ENCODE measurements at places on chromosomes 5 and 9. TPM values are rescaled to one million over a fixed set of nuclear protein-coding genes. Genes with fewer than 3 reads are reported as not detected.

The AIF1L gene
- polyA plus RNA-seq = 347 TPM

The TPM2 gene
- polyA plus RNA-seq = 146 TPM

The SLC36A2 gene
- 21.0 TPM for polyA plus RNA-seq

The ELOVL7 gene
- polyA plus RNA-seq = 20.3 TPM

The MACIR gene
- 19.8 TPM for polyA plus RNA-seq

The SH3PXD2B gene
- 33.0 TPM for polyA plus RNA-seq

The GFM2 gene
- polyA plus RNA-seq = 62.3 TPM

The CDH12 gene
- polyA plus RNA-seq = 7.5 TPM

The NUTM2G gene
- 1.1 TPM for polyA plus RNA-seq

The MSMP gene
- polyA plus RNA-seq = not detected

The TOR4A gene
- polyA plus RNA-seq = 4.5 TPM

DNA sequence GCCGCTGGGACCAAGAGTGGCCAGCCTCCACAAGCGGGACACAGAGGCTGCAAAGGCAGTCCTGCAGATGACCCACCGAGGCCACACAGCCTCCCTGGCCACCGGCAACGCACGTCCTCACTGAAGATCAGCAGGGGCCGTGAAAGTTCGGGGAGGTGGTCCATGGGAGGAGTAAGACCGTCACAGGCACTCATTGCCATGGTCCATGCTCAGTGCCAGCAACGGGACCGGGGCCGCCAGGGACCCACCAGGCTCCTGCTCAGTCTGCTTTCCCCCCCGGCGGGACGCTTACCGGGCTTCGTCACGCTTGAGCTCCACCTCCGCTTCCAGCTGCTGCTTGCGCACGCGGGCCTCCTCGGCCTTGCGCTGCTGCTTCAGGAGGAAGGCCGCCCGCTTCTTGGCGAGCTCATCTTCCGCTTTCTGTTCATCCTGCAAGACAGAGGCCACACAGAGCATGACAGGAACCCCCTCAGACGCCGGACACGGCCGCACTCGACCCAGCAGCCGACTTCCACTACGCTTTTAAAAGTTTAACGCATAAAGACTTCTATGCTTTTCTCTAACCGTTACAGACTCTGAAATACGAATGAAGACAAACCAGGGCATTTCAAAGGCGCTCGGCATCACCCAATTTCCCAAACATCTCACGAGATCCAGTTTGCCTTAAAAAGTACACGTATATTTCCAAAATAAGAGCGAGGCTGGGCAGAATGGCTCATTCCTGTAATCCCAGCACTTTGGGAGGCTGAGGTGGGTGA lies 88.4 kb downstream of the CAMSAP1 start:
- no peak for DNase-seq

DNA sequence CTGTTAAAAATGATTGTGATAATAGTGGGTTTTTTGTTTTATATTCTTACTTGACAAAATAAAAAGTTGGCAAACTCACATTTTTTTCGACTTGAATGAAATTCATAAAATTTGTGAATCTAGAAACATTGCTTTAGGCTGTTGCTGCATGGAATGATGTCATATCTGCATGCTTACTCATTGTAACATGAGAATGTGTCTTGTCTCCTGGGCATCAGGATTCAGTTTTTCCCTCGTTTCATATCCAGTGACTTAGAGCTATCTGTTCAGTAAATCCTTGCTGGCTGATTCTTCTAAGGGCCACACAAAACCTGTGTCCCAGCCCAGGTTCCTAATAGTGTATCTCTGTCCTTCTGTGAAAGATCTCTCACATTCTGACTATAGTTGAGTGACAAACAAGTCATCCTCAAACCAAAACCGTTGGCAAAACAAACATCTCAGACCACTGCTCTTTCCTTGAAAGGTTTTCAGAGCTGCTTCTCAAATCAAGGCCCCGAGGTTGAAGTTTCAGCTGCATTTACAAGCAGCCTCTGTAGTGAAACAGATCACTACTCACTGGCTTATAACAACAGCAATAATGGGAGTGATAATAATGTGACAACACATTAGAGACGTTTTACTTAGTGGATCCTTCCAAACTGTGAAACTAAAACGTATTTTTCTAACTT lies 95.0 kb downstream of the NPR3 start:
- DNase-seq = no peak

DNA sequence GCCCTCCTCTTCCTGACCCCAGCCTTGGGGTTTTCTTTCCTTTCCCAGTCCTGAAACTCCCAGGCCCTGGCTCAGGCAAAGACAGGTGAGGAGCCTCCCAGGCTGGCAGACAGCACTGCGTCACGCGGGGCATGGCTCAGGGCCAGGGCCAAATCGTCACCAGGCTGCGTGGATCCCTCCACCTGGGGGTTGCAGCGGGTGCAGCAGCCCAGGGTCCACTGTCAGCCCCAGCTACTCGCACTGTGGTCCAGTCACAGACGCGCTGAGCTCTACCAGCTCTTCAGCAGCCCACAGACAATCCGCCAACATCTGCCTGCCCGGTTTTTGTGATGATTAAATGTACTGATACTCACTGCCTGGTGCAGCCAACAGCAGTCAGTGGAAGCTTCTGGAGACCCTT lies 12.1 kb downstream of the FAM78A start:
- DNase-seq = no peak

DNA sequence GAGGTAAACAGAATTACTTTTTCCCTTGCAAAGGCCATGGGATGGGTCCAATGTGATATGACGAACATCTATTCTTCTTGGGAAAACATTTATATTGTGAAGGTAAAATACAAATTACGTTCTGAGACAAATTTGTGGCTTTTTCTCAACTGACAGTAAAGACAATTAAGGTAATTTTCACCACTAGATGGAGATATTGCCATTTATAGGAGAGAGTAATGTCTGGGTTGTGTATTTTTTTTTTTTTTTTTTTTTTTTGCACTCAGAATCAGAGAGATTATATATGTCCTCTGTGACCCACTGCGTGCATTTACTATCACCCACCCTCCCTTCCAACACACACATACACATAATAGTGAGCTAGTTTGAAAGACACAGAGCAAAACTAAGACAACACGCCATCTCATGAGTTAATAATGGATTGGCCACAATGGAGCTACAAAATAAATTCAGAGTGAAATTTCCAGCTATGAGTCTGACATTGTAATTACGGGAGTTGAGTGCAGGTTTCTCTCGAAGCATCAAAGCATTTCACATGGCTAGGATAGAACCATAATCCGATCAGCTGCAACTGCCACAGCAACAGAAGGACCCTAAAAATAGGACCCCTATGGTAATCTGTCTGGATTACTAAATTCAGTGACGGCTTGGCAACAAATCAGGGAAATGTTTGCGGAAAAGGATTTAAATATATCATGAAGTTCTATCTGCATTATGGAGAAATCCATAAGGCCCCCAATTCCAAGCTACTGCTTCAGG lies 49.2 kb downstream of the ANXA1 start:
- peak; percentile 25 for DNase-seq

DNA sequence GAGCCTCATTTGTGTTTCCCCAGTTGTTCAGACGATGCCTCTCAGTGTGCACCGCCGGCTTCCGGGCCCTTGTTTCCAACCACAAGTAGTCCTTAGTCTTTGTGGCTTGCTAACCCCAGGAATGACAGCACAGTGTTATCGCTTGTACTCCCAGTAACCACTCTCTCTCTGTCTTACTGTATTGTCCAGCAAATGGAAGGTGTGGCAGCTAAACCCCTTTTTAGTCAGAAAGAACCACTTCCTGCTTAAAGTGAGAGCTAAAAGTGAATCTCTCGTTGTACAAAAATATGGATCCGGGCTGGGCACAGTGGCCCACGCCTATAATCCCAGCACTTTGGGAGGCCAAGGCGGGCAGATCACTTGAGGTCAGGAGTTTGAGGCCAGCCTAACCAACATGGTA lies 61.3 kb downstream of the ENC1 start:
- DNase-seq = no peak

- DNase-seq = no peak
Measured at GRCh38 chr9:82949203-82949602, 113.7 kb downstream of the RASEF start.

DNA sequence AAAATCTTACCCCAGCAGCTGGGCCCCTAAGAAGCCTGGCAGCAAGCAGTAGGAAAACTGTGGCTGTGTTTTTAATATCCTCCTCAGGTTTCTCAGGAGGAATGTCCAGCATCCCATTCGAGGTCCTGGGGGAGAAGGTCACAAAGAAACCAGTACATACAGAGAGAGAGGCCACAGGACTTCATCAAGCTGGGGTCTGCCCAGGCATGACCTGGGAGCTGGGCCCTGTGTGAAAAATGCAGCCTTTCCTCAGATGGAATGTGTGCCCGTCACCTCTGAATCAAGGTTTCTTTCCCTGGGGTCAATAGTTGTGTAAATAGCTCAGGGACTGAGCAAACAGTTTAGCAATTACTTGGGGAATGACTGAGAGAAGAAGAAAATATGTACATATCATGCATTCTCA lies 33.9 kb upstream of the RAD23B start:
- DNase-seq = peak; percentile 46

DNA sequence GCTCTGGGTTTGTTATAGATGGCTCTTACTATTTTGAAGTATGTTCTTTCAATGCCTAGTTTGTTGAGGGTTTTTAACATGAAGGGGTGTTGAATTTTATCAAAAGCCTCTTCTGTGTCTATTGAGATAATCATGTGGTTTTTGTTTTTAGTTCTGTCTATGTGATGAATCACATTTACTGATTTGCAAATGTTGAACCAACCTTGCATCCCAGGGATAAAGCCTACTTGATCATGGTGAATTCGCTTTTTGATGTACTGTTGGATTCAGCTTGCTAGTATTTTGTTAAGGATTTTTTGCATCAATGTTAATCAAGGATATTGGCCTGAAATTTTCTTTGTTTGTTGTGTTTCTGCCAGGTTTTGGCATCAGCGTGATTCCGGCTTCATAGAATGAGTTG lies 25.5 kb downstream of the CCDC180 start:
- no peak for DNase-seq

DNA sequence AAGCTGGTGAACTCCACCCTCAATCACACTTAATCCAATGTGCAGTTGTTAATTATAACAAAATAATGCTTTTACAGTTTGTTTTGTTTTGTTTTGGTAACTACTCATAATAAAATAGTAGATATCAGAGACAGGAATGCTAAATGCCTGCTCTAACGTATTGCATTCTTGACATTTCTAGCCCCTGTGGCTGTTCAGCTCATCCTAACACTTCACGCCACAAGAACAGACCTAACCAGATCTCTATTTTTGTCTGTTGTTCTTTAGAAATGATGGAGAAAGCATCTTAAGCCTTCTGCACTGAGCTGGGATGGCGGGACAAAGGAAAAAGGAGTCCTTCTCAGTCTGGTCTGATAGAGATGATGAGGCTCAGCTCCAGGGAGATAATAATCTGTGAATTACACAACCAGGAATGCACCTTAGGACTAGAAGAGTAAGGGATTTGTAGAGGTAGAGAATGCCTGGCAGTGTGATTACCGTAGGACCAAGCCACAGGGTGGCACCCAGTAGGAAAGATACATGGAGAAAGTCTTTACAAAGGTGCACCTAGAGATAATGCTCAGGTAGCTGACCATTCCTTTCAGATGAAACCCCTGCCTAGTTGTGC lies 628.8 kb downstream of the PDE4D start:
- no peak for DNase-seq

DNA sequence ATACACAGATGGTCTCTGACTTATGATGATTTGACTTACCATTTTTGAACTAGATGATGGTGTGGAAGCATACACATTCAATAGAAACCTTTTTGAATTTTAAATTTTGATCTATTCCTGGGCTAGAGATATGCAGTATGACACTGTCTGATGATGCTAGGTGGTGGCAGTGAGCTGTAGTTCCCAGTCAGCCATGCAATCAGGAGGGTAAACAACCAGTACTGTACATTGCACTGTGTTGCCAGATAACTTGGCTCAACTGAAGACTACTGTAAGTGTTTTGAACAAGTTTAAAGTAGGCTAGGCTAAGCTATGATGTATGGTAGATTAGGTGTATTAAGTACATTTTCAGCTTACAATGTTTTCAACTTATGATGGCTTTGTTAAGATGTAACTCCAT lies 859.1 kb upstream of the ARRDC3 start:
- DNase-seq = no peak

- DNase-seq = no peak
Measured at GRCh38 chr9:98836206-98836605, 28.7 kb downstream of the GALNT12 start.

DNA sequence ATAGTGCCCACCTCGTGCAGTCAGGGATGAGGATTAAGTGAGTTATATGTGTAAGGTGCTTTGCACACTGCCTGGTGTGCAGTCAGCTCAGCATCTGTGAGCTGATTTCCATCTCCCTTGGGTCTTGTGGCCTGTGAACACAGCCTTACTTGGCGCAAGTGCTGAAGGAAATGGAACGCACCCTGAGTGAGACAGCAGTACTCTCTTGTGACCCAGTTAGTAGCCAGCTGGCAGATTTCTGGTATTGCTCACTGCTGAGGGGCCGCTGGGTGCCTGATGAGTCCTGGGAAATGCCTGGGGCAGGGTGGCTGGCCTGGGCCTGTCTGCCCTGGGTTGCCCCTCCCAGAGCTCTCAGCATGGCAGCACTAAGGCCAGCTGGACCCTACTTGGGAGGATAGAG lies 90.9 kb upstream of the BOD1 start:
- no peak for DNase-seq

DNA sequence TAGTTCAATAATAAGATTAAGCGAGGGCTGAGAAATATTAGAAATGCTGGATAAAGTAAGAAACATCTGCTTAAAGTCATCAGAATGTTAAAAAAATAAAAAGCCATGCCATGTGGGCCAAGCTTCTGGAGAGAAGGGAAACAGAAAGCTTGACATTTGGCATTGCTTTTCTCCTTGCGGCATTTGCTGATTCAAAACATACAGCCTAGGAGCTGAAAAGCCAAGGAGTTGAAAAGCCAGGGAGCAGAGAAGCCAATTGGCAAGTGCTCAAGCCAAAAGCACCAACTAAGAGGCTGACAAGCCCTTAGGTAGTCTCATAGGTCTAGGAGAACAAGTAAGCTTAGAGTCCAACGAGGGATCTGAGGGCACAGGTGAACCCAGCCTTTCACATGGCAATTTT lies 754.3 kb downstream of the TLE4 start:
- DNase-seq = no peak

- DNase-seq = no peak
Measured at GRCh38 chr5:13536933-13537332, 407.6 kb downstream of the DNAH5 start.

- no peak for DNase-seq
Measured at GRCh38 chr5:92838253-92838652, 742.8 kb downstream of the NR2F1-AS1 start.

- DNase-seq = no peak
Measured at GRCh38 chr5:168612996-168613395, 33.8 kb upstream of the PANK3 start.
